ENCODE measurements at places on chromosomes 7 and 10.

DNA sequence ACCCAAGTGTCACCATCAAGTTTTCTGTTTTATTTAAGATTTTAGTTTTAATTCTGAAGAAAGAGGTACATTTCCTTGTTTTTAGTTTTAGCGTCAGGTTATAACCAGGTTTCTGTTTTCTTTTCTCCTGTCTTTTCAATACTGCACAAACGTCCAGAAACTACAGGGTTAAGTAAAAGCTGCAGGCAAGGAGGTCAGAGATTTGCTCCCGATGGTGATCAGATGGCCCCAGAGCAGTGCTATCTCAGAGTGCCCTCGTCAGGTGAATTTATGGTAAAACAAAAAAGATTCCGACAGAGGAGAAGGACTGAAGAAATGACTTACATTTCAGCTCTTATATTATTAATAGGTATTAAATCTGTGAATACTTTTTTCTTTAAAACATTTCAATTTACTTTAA, 128.2 kb downstream of the STRA8 start:
- no peak for DNase-seq
- peaks cover 16% of the 10 kb centered on the region for H3K36me3 ChIP-seq
- H3K27ac ChIP-seq: no peak overlapping the region
- H3K27me3 ChIP-seq: no peaks in the 10 kb centered on the region
- peaks cover 6% of the 10 kb centered on the region for H3K4me1 ChIP-seq

- no peak overlapping the region for H3K27ac ChIP-seq
- H3K27me3 ChIP-seq: no peaks in the 10 kb centered on the region
- H3K4me3 ChIP-seq: no peak overlapping the region
Observed at GRCh38 chr7:84073186-84073875, 121.3 kb downstream of the SEMA3A start.

DNA sequence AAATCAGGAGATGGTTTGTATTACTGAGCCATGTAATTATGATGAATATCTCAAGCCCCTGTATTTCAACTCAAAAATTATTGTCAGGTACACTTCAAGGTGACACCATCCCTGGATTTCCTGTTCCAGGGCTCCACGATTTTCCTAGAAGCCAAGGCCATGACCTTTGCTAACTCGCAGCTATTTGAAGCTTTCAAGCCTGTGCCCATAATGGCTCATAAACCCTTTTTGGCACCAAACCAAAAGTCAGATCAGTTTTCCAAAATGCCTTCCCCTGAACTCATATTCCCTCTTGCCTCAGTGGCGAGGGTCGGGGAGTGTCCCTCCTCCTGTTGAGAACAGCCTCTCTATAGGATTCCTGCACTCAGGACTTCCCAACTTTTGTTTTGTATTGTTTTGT, 70.8 kb downstream of the HIP1 start:
- no peaks in the 10 kb centered on the region for H3K4me1 ChIP-seq
- no peak for DNase-seq
- no peak overlapping the region for H3K27ac ChIP-seq
- no peaks in the 10 kb centered on the region for H3K36me3 ChIP-seq

GRCh38 chr7:29105191-29105590, 41.1 kb downstream of the CPVL start:
- H3K36me3 ChIP-seq: peaks cover 6% of the 10 kb centered on the region
- no peak overlapping the region for H3K4me3 ChIP-seq
- peaks cover 36% of the 10 kb centered on the region for H3K4me1 ChIP-seq
- no peak overlapping the region for H3K27ac ChIP-seq
- DNase-seq: no peak

DNA sequence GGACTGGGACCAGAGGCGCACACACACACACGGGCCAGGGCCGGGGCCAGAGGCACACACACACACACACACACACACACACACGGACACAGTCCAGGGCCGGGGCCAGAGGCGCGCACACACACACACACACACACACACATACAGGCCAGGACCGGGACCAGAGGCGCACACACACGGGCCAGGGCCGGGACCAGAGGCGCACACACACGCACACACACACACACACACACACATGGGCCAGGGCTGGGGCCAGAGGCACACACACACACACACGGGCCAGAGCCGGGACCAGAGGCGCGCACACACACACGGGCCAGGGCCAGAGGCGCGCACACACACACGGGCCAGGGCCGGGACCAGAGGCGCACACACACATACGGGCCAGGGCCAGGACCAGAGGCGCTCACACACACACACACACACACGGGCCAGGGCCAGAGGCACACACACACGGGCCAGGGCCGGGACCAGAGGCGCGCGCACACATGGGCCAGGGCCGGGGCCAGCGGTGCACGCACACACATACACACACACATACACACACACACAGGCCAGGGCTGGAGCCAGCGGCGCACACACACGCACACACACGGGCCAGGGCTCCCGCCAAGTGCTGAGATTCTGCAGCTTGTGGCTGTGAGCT, 268.8 kb downstream of the ELFN1 start:
- no peaks in the 10 kb centered on the region for H3K27me3 ChIP-seq
- peaks cover 9% of the 10 kb centered on the region for H3K4me1 ChIP-seq
- H3K27ac ChIP-seq: no peak overlapping the region
- DNase-seq: no peak
- H3K36me3 ChIP-seq: peaks cover 5% of the 10 kb centered on the region

GRCh38 chr7:53191191-53191695, 155.8 kb downstream of the POM121L12 start:
- DNase-seq: no peak
- no peaks in the 10 kb centered on the region for H3K4me1 ChIP-seq
- no peaks in the 10 kb centered on the region for H3K27me3 ChIP-seq
- H3K27ac ChIP-seq: no peak overlapping the region
- no peak overlapping the region for H3K4me3 ChIP-seq
- H3K36me3 ChIP-seq: no peaks in the 10 kb centered on the region

- H3K4me1 ChIP-seq: peaks cover 38% of the 10 kb centered on the region
- peaks cover 4% of the 10 kb centered on the region for H3K36me3 ChIP-seq
- no peak for DNase-seq
- H3K4me3 ChIP-seq: no peak overlapping the region
- no peaks in the 10 kb centered on the region for H3K27me3 ChIP-seq
Observed at GRCh38 chr7:84251277-84251781, 56.7 kb upstream of the SEMA3A start.

- no peak overlapping the region for H3K4me3 ChIP-seq
- peaks cover 10% of the 10 kb centered on the region for H3K27me3 ChIP-seq
- H3K27ac ChIP-seq: no peak overlapping the region
- H3K4me1 ChIP-seq: peaks cover under 1% of the 10 kb centered on the region
Observed at GRCh38 chr7:156460858-156461627, 179.5 kb upstream of the RNF32 start.

DNA sequence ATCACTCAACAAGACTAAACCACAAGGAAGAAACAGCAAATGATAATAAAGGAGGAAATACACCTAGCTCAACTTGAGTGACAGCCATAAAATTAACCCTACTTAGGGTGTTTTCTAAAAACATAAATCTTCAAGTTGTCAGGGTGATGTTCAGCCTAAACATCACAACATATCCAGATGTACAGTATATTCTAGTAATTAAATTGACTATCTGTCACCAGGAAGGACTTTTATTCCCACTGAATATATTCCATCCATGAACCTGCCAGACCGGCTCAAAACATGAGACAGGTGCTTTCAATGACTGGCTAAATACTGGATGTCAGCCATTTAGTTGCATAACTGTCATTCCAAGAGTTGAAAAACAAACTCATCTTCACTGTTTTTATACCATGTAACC, 298.1 kb upstream of the NEBL start:
- no peaks in the 10 kb centered on the region for H3K36me3 ChIP-seq
- peak overlapping the region; percentile 86 for H3K27ac ChIP-seq
- peak overlapping the region; percentile 2 for H3K4me3 ChIP-seq
